Spinal cord (tissue), 10 donors: ENCODE measurements at places on chromosomes 3 and 15.

- no peak for DNase-seq
These were observed 49.6 kb upstream of the ROPN1 start for GRCh38 chr3:124041553-124041952.

DNA sequence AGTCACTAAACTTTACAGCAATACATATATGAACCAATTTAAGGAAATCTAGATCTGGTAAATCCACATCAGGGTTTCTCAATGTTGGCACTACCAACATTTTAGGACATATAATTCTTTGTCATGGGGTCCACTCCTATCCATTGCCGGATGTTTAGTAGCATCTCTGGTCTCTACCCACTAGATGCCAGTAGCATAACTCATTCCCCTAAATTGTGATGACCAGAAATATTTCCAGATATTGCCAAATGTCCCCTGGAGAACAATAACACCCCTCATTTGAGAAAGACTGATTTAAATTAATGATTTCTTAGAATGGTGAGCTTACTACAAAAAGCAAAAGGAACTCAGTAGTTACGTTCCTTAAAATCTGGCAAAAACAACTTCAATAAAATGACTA is 23.1 kb upstream of the ANKRD28 start:
- no peak for DNase-seq

GRCh38 chr3:184261270-184261853 is at the start of gene CAMK2N2:
CAMK2N2 (minus strand) TSS chr3:184261553; CDS start chr3:184261285, 268 bp downstream.
- no peak for DNase-seq

- no peak for DNase-seq
These were observed 70.5 kb upstream of the ATP2C1 start for GRCh38 chr3:130823241-130823884.

GRCh38 chr3:150180334-150180733 is 209.6 kb upstream of the PFN2 start:
- DNase-seq = no peak

- DNase-seq = no peak
These were observed 37.4 kb downstream of the ARIH1 start for GRCh38 chr15:72511536-72511935.

- no peak for DNase-seq
These were observed 97.9 kb downstream of the NAALADL2 start for GRCh38 chr3:174957081-174957480.

GRCh38 chr3:47565734-47566550 is 12.7 kb downstream of the CSPG5 start:
- no peak for DNase-seq

- no peak for DNase-seq
These were observed 36.7 kb downstream of the PXYLP1 start for GRCh38 chr3:141268306-141268705.

- DNase-seq = no peak
These were observed 16.9 kb upstream of the C15orf61 start for GRCh38 chr15:67504056-67504455.

DNA sequence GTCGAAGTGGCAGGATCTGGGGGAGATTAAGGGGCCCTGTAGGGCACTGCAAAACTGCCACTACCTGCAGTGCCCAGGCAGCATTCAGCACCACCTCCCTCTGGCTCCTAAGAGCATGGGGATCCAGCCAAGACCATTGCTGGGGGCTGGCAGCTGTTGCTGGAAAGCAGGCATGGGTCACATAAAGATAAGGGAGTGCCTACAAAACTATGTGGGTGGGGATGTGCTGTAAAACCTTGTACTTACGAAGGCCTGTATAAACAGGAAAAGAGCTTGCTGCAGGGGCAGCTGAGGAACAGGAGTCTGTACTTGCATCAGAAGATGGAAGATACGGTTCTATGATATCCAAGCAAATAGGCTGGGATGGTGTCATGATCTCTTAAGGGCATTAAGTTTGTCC is 27.1 kb downstream of the IL20RB start:
- no peak for DNase-seq

GRCh38 chr3:34016925-34017587 is 218.6 kb downstream of the PDCD6IP start:
- no peak for DNase-seq
